ENCODE measurements at places on chromosomes 4 and X.

DNA sequence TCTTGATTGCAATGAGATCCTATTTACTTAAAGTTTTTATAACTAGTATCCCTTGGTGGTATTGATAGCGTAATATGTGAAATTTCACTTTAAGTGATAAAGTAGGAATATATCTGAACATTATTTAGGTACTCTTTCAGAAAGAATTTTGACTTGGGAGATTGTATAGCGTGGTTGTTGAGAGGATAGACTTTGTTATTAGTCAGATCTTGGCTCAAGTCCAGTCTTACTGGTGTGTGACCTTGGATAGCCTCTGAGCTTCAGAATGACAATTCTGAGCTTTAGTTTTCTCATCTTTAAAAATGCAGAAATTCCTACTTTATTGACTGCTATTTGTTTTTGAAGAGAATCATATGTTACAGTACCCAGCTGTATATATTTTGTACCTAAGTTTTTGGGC is 32.6 kb downstream of the DCK start:
- DNase-seq, result no peak

- DNase-seq, result no peak
These were observed 55.1 kb downstream of the NAF1 start for GRCh38 chr4:163111588-163111987.

DNA sequence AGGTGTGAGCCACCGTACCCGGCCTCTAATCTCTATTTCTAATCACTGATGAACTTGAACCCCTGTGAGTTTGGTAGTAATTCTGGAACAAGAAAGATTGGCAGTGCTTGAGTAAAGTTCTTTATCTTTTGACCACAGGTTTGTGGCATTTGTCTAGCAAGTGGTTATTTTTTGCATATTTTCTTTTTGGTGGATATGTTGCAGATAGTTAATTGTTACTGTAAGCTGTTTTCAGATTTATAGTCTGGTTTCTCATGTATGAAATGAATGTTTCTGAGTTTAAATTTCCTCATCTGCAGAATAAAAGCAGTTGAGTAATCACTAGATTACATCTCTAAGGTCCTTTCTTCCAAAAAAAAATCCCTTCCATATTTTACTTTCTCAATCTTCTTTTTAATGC is 105.2 kb downstream of the GASK1B start:
- DNase-seq, result no peak

- no peak for DNase-seq
These were observed 516.1 kb upstream of the DIPK2B start for GRCh38 chrX:45716750-45717149.

DNA sequence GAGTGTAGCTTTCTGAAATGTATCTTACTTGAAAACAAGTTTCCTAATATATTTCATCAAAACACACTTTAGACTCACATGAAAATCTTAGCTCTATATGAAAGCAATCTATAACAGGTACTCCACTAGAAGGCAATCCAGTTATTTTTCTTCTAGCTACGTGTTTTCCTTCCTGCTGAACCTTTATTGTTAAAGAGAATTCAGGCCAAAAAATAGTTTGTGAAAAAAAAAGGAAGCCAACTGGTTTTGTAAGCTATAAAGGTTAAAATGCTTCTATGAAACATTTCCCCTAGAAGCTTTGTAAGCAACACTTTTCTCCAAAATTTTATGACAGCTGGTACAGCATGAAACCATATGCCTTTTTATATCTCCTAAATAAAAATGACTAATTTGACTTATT is 304.7 kb upstream of the DIAPH2 start:
- DNase-seq, result no peak

DNA sequence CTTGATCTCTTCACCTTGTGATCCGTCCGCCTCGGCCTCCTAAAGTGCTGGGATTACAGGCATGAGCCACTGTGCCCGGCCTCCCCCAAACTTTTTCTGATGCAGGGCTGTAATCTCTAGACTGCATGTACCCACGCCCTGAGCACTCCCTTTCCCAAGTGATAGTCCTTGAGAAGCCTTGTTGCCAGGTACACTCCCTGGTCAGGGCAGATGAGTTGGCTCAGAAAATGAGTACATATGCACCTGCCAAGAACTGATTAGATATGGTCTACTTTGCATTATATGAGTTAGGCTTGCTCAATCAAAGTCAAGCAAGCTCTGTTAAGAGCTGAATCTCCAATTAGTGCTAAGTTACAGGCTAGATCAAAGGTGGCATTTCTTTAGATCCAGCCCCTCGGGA is 20.3 kb downstream of the APOO start:
- no peak for DNase-seq

DNA sequence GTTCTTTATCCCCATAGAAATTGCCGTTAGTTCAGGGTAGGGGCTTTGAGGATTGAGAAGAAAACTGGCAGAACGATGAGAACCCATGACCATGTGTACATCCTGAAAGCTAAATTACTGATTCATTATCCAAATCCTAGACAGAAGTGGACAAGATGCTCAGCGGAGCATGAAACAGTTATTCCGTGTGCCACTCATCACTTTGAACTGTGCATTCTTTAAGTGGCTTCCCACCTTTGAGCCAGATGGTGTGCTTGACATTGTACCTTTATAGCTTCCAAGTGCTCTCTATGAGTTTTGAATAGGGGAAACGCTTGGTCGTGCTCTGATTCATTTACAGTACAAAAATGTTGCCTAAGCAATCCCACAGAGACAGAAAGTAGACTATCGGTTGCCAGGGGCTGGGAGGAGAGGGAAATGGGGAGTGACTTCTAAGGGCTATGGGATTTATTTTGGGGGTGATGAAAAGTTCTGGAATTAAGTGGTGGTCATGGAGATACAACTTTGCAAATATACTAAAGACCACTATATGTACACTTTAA is 100.0 kb downstream of the DOCK11 start:
- DNase-seq, result no peak

- no peak for DNase-seq
These were observed 31.8 kb upstream of the CWH43 start for GRCh38 chr4:48954314-48954713.

DNA sequence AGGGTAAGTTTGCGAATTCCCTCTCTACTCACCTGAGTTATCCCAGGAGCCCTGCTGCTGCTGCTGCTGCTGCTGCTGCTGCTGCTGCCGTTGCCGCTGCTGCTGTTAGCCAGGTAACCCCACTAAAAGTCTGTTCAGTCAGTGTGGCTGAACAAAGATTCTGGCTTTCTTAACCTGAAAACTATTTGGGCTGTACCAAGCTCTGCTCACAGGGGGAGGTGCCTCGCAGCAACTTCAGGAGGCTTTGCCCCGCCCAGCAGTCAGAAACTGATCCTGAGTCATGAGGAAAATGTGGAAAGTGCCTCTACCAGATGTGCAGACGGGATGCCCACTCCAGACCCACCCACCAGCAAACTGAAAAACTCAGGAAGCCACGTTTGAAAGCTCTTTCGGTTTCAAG is at the start of gene CAPN6:
Gene CAPN6, minus strand, starts transcription at position 145 of the 400 bp plus-strand sequence. CDS start 6,547 bp downstream, outside the sequence.
- DNase-seq, result no peak

GRCh38 chrX:153460826-153461225 is 9.6 kb downstream of the HAUS7 start:
- DNase-seq, result peak; percentile 55

DNA sequence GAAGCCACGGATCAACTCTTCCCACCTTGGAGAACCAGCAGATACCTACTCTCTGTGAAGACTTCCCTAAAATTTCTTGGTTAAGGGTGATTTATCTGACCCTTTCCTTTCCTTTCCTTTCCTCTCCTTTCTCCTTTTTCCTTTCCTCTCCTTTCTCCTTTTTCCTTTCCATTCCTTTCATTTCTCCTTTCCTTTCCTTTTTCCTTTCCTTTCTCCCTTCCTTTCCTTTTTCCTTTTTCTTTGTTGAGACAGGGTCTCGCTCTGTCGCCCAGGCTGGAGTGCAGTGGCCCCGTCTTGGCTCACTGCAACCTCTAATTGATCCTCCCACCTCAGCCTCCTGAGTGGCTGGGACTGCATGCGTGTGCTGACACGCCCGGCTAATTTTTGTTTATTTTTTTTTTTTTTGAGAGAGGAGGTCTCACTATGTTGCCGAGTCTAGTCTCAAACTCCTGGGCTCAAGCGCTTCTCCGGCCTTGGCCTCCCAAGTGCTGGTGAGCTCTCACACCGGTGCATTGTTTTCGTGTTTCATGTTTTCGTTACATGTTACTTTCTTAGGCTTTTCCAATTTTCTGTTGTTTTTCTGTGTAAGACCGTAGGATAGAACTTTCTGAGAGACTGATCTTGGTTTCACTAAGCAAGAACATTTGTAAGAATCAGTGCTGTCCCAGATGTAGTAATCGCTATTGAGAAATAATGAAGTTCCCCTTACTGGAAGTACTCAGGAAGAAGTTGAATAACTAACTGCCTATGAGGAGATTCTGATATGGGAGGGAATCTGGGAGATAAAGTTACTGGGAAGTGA is 2.0 kb downstream of the TMEM165 start:
- DNase-seq, result no peak

- no peak for DNase-seq
These were observed 15.6 kb upstream of the ADH4 start for GRCh38 chr4:99159699-99160098.

GRCh38 chr4:24032371-24032989 is 142.6 kb upstream of the PPARGC1A start:
- DNase-seq, result no peak

DNA sequence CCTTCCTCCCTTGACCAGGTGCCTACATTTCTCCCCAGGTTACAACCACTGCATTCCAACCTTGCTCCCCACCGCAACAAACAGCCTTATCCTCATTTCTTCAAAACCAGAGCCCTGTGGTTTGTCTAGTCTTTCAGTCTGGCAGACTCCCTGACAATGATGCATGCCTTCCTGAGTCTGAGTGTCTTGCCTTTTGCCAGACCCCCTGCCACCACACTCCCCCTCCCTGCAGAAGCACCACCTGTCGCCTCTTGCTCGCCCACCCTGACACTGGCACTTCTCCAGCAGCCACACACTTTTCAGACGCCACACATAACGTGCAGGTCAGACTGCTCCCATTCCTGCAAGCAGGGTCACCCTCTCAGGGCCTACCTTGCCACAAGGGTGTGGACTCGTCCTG is 349.2 kb upstream of the NOCT start:
- no peak for DNase-seq

DNA sequence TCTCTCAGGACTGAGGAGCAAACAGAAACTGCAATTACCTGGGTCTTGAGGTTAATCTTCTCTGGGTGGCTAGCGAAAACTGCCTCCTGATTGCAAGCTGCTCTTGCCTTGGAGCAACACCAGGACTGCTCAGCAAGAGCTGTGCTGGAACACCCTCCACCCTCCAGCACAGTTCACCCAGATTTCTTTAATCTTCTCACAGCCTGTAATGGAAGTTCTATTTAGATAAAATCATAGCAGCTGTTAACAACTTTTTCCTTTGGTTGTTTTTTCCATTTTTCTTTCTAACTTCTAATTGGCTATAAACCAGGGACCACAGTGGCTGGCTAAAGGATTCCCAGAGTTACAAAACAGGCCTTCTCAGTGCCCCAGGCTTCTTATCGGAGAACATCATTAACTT is 36.3 kb downstream of the OPHN1 start:
- no peak for DNase-seq

- no peak for DNase-seq
These were observed 640 bp downstream of the BANK1 start for GRCh38 chr4:101791182-101791558.

DNA sequence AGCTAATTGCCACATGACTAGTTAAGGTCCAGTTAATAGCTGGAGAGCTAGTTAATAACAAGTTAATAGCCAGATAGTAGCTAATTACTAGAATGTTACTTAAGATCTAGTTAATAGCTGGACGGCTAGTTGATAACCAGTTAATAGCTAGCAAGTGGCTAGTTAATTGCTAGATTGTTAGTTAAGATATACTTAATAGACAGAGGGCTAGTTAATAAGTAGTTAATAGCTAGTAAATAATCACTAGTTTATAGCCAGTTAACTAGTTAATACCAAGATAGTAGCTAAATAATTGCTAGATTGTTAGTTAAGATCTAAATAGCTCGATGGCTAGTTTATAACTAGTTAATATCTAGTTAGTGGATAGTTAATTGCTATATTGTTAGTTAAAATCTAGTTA is 632.6 kb upstream of the CT83 start:
- no peak for DNase-seq

DNA sequence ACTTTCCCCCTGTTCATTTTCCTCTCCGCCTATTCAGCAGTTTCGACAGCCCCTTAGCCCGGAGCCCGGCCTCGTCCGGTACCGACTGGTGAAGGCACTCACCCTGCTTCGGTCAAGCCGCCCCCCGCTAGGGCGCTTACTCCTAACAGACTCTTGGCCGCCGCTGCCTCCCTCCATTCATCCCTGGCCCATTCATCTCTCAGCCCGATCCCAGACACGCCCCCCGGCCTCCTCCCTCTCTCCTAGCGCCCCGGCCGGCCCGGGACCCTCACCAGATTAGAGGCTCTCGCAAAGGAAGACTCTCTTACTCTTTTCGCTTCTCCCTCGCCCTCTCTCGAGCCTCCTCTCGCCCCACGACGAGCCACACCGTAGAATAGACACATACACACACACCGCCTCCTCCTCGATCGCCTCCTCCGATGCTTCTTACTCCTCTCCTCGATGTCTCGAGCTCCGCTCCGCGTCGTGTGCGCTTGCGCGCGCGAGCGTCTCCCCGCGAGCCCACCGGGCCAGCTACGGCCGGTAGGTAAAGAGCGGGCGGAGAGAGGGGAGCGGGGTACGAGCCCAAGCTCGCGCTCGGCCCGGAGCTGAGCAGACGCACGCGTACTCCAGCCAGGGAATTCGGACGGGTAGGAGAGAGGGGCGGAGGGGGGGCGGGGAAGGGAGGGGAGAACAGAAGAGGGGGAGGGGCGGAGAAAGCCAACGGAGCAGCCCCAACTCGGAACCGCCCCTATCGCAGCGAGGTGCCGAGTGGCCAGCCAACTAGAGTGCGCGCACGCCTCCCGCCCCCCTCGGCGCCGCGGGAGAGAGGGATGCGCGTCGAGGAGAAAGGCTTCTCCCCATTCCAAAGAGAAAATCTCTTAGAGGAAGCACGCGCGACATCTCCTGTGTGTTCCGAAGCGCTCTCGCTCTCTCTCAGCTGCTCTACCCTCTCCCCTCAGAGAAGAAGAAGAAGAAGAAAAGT is at the start of gene WNK3:
Gene WNK3, minus strand, starts transcription at position 633 of the 964 bp plus-strand sequence.
- DNase-seq, result peak; percentile 37

DNA sequence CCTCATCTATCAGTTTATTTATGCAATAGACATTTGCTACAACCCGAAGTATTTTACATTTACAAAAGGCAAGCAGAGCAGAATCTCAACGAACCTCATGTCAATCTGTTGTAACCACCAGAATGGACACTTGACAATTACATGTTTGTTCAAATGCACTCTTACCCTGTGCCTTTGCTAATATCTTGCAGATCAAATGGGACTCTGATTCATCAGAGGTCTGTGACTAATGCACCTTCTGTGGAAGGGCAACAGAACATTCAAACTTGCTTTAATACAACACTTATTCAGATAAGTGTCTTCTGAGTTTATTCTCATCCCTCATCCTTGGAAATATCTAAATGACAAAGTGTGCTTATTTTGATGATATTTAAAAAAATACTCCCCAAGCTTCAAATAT is 644.7 kb upstream of the PCDH10 start:
- no peak for DNase-seq
